Right renal cortex interstitium (tissue), 3 donors: ENCODE measurements at places on chromosomes 13 and 19.

GRCh38 chr13:85608255-85608829 lies 190.9 kb downstream of the SLITRK6 start:
- DNase-seq, result no peak

DNA sequence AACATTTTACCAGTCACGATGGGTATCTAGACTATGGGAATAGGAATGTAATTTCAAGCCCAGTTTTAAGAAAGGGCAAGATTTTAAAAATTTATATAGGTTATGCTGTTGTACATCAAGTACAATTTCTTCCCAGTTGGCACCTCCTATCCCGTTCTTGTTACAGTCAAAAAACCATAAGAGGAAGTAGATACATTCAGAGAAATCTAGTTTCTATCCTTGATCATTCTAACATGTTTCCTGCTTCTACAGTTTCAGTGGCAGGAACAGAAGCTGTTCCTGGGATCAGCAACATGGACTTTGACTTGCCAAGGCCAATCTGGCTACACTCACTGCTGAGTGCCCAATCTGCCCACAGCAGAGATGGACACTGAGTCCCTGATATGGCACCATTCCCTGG lies 14.7 kb upstream of the FPR3 start:
- DNase-seq, result no peak

DNA sequence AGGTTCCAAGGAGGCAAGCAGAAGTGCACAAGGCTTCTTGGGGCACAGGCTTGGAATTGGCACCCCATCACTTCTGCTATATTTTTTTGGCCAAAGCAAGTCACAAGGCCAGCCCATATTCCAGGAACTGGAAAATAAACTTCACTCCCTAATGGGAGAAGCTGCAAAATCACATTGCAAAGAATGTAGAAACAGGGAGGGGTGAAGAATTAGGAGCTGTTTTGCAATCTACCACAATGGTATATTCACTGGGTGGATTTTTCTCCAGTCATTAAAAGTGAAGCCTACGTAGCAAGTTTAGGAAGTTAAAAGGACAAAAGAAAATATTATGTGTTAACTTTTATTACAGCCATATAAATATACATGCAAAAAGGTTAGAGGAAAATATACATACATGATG lies 464.8 kb downstream of the COG6 start:
- no peak for DNase-seq

DNA sequence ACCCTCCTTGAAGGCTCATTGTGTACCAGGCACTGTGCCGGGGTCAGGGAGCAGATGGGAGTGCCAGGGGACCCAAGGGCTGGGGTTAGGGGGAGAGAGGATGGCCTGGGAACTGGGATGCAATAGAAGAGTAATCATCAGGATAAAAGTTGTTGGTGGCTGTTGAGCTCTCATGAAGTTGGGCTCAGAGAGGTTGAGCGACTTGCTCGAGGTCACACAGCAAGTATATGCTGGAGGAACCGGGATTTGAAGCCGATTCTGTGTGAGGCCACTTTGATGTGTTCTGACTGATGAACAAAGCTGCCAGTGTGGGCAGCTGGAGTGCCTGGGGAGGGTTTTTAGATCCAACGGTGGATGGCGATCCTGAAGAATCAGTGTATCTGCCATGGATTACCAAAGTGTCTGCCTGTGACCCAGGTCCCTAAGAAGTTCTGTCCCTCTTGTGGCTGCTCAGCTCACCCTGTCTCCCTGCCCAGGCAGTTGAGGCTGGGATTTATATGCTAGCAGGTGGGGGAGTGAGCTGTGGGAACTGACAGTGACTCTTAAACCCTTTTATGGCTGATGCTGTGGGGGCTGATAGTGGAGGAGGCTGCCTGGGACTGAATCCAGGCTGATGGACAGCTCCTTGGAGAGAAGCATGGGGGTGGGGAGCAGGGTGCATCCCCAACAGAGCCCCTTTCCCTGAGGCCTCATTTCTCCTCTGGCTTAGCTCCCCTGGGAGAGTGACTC lies 8.3 kb downstream of the ARHGEF18 start:
- no peak for DNase-seq

GRCh38 chr19:17205237-17206140 lies 9.7 kb upstream of the USE1 start:
- no peak for DNase-seq

- DNase-seq, result no peak
Observed at GRCh38 chr19:45514376-45515051, 7.2 kb downstream of the VASP start.

DNA sequence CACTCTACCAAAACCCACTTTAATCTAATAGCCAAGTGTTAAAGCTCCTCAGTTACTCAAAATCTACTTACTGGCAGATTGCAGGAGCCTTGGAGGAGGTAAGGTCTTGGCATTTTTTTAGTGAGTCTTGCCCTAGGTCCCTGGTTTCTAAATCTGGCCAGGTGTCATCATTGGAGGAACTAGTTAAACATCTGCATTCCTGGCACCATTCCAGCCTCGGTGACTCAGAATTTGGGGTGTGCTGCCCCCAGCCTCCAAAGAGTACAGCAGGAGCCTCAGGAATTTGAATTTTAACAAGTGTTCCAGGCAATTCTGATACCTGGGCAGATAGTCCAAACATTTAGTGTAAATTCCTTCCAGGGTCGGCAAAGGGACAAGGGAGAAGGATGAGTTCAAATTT lies 37.4 kb downstream of the KLF5 start:
- no peak for DNase-seq

GRCh38 chr19:40565910-40566495 lies 10.7 kb upstream of the SHKBP1 start:
- no peak for DNase-seq

DNA sequence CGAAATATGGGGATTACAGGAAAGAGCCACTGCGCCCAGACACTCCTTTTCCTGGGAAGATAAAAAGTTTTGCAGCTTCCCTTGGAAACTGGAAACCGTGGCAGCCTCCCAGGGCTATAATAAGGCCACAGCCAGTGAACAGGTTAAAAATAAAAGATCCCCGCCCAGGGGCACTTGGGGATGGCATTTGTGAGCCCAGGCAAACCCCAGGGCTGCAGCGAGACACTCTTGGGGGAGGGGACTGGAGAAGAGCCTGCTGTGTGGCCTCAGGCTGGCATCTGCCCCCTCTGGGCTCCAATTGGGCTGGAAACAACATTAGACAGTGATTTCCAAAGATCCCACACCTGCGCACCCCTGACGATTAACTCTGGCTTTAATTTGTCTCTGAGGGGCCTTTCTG lies 11.2 kb downstream of the FEM1A start:
- no peak for DNase-seq

GRCh38 chr19:55625004-55625326 lies 599 bp upstream of the ZNF784 start:
- DNase-seq, result no peak

GRCh38 chr13:50910485-50910805 lies 854 bp downstream of the RNASEH2B start:
- peak; percentile 40 for DNase-seq

DNA sequence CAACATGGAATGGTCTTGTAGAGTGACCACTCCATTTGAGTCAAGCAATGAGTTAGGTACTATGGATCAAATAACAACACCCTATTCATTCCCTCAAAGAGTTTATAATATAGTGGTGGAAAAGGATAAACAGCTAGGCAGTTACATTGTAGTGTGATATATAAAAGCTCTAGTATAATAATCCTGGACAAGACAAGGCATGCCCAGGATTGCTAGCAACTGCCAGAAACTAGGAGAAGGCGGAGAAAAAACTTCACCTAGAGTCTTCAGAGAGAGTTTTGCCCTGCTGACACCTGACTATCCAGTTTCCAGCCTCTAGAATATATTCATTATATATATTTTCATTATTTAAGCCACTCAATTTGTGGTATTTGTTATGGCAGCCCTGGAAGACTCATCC lies 530.6 kb downstream of the KLF12 start:
- DNase-seq, result no peak

DNA sequence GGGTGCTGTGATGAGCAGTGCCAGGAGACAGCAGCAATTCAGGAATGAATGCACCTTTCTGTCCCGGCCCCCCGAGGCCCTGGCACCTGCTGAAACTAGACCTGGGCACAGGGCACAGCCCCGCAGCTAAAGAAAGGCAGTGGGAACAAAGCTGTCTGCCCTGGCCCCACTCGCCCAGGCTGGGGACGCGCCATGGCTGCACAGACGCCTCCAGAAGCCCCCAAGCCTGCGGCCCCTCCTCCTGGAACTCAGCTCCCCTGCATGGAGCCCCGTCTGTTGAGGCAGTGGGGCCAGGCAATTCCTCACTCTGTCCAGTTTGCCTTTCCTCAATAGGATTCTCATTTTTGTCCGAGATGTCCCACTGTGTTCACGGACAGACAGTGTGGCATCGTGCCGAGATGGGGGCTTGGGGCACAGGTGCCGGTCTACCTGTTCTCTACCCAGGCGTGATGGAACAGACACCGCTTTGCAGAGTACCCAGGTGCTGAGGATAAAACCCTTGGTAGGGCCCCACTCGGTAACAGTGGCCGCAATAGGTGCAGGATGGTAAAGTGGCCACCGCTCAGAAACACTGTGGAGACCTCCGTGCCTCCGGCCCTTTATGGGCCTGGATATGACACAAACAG lies 146.5 kb upstream of the SOX1 start:
- no peak for DNase-seq

DNA sequence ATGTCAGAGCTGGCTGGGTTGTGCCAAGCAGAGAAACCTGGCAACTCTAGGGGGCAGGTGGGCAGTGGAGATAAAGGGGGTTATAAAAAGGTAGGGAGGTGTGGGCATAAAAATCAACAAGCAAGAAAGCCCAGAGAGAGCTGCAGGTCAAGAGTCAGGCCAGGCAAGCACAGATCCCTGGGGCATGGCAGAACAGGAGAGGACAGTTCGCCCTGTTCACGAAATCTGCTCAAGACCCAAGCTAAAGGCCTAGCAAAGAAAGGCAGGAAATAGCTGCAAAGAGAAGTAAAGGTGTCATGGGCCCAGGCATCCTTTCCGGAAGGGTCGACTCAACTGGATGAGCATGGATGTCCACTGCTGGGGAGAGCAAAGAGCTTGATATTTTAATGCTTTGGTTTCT lies 3.4 kb downstream of the MBNL2 start:
- no peak for DNase-seq

GRCh38 chr13:94236872-94237271 lies 242.6 kb downstream of the DCT start:
- DNase-seq, result no peak

GRCh38 chr13:92938486-92939020 lies 288.1 kb upstream of the GPC6 start:
- no peak for DNase-seq

- no peak for DNase-seq
Observed at GRCh38 chr13:51679616-51680015, 95.4 kb downstream of the WDFY2 start.

- DNase-seq, result no peak
Observed at GRCh38 chr19:33794683-33795369, 1.8 kb upstream of the KCTD15 start.

DNA sequence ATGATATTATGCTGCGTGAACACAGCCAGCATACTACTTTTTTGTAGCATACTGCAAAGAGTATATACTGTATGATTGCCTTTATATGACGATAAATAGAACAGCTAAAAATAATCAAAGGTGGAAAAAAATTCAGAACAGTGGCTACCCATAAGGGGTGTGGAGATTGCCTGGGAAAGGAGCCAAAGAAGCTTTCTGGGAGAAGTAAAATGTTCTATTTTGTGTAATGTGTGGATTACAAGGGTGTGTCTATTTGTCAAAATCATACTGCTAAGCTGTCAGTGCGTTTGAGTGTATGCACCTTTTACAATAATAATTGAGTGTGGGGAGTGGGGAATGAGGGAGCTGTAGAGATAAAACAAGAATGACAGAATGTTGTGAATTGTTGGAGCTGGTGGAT lies 45.2 kb upstream of the MTIF3 start:
- DNase-seq, result no peak

DNA sequence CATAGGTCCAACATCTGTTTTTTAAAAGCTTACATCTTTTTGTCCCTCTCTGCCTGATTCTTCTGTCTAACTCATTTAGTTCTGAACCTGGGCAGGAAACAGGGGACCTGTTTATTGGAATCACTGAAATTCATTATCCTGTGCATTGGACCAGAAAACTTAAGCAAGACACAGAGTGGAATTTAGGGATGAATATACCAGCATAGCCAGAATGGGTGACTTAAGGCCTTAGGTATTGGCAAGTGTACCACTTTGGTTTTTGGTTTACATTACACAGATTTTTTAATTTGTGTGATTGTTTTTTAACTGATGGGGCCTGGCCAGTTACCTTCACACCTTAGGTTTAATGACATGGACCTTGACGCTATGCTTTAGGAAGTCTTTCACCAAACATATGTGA lies 232.5 kb downstream of the GPC5 start:
- DNase-seq, result no peak

GRCh38 chr13:27104606-27105005 lies 67.0 kb downstream of the USP12 start:
- no peak for DNase-seq

GRCh38 chr13:97278435-97279411 lies 56.6 kb downstream of the MBNL2 start:
- no peak for DNase-seq

GRCh38 chr19:46076951-46077814 lies 36.4 kb upstream of the IGFL4 start:
- peak; percentile 65 for DNase-seq

DNA sequence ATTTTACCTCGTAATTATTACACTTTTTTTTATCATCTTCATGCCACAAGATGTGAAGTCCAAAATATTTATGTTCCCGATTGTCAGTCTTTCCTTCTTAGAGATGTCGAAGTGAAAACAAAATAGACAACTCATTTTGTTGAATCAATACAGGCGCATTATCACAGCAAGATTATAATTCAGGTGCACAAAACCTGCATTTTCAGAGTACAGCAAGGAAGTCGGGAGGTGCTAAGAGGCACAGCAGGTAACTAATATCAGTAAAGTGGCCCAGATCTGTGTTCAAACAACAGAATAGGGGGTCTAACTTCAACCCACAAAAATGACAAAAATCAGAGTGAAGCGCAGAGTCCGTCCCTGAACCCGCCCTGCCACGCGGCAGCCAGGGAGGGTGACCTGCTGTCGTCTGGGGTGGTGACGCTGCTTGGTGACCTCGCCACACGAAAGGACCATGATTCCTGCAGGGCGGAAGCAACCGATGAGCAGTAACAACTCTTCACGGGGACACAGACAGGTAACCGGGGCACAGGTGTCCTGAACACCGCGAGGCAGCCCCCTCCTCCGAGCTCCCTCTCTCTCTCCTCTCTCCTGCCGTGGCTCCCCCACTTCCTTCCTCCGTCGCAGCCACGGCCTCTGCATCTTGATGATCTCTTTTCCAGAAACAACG lies 50.9 kb upstream of the SPACA7 start:
- no peak for DNase-seq

DNA sequence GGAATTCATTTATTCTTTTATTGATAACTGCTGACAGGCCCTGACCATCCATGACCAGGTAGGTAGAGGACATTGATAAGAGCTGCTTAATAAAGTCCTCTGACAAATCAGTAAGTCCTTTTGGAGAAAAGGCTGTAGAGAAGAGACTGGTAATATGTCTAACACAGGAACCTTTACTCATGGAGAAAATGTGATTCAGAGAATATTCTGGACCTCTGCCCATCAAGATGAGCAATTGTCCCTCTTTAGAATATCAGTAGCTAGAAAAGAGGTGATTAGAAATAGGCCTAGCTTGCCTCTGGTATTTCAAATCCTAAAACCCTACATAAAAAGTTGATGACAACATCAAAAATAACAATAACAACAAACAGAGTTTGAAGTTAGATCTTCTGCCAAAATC lies 642.3 kb downstream of the TBC1D4 start:
- DNase-seq, result no peak
